ENCODE measurements at places on chromosomes 7 and 10. TPM values are rescaled to one million over a fixed set of nuclear protein-coding genes. Genes with fewer than 3 reads are reported as not detected.
A peak's percentile ranks its signal among the peaks of the same experiment; 100 is the strongest.

- DNase-seq: no peak
Measured at GRCh38 chr10:58625070-58625469, 112.4 kb downstream of the BICC1 start.

DNA sequence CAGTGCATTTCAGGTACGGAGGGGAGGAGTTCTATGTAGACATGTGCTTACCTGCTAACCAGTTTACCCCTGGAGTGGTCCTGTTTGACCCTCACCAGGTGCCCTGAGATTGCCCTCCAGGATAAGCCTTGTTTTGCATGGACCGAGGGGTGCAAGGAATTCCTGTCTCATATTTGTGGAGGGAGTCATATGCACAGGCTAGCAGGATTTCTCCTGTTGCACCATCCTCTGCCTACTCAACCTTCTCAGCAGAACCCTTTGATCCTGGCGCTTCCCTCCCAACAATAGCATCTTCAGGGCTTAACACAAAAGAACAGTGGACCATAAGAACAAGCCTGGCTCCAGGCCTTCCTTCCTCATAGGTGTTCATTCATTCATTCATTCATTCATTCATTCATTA lies 7.2 kb downstream of the TRPV6 start:
- no peak for DNase-seq

- no peak for DNase-seq
Measured at GRCh38 chr7:159140170-159140910, 4.3 kb downstream of the VIPR2 start.

The SPAG6 gene
- total RNA-seq: not detected

The PLXDC2 gene
- 75.2 TPM for total RNA-seq

- DNase-seq: no peak
Measured at GRCh38 chr10:75643944-75644692, 212.7 kb downstream of the LRMDA start.

DNA sequence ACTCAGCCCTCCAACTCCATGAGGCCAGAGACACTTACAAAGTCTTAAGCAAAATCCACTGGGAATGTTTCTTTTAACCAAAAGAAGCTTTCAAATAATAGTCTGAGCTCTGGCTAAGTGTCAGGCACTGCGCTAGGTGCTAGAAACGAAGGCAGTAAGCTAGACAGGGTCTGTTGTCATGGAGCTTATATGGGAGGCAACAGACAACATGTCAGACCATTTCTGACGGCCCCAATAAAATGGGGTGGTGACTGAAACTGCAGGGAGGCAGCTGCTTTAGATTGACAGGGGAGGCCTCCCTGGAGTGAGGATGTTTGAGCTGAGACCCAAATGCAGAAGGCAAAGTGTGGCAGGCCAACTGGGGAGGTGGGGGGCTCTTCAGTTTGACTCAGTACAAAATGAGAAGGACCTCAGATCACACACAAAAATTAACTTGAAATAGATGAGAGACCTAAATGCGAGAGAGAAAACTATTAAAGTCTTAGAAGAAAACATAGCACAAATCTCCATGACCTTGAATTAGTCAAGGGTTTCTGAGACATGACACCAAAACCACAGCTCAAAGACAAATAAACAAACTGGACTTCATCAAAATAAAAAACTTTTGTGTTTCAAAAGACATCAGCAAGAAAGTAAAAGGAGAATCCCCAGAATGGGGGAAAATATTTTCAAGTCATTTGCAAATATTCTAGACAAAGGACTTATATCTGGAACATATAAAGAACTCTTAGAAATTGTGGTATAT lies 40.6 kb downstream of the SH3PXD2A start:
- no peak for DNase-seq

DNA sequence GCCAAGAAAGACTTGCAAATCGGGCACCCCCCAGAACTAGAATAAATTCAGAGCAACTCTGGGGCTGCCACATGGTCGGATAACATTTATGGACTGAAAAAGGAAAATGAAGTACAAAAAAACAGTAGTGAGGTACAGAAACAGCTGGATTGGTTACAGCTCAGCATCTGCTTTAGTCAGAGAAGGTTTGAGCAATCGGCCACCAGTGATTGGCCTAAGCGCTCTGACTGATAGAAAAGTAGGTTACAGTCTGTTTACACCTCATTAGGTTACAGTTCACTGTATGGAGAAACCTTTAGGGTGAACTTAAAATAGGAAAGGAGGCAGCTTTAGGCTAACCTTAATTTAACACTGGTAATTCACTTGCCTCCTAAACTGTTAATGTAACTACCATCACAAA lies 102.0 kb upstream of the DKK1 start:
- no peak for DNase-seq

The ANK3 gene
- 9.3 TPM for total RNA-seq

DNA sequence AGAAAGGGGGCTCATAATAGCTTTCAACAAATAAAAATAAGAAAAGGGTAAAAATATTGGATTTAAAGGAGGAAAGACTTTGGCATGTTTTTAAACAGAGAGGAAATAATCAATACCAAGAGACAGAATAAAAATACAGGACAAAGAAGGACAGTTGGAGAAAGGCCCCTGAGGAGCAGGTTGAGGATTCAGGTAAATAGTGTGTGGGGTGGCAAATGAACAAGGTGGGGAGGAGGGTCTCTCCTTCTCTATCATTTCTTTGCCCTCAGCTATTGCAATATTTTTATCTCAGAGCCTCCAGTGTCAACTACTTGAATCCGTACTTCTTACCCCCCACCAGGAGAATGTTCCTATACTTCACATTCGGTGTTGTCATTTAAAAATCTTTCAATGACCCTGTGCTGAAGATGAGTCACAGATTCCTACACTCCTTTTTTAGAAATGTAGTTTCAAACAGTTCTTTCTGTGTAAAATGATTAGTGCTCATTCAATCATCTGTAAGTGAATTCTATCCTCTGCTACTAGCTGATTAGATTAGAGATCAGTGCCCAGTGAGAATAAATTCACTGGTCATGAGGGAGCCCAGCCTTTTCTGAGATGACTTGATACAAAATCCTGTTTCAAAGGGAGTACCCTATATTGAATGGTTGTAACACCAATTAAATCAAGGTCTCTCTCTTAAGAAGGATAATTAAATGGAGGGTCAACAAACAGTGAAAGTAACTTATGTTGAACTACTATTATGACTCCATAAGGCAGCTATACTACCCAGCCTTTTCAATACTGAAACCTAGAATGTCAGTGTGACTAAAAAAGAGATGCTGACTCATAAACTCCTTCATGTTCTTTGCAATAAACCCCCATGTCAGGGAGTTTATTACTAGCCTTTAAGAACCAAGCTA lies 50.4 kb upstream of the WNT16 start:
- DNase-seq: no peak

GRCh38 chr7:29063236-29063635 lies 83.1 kb downstream of the CPVL start:
- DNase-seq: no peak

GRCh38 chr7:107610323-107610722 lies 30.3 kb downstream of the BCAP29 start:
- DNase-seq: no peak

GRCh38 chr10:62961951-62962523 lies 145.9 kb upstream of the EGR2 start:
- DNase-seq: no peak

GRCh38 chr10:97499561-97500296 lies 1.0 kb downstream of the UBTD1 start:
- peak; percentile 74 for DNase-seq

DNA sequence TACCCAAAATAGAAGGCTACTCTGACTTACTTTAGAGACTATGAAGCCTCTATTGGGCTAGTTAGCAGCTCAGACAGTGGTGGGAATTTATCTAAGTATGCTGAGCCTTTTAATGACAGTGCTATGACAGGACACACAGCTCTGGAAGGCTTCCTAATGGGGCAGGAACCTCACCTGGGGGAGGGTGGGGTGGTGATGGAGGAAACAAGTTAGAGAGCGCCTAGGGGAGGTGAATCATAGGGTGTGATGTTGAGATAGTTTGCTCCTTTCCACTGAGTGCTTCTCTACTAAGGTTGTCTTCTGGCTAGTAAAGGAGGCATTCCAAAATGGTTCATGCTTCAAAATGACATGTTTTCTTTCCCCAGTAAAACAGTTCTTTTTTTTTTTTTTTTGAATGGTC lies 42.1 kb downstream of the PPP1R9A start:
- no peak for DNase-seq

DNA sequence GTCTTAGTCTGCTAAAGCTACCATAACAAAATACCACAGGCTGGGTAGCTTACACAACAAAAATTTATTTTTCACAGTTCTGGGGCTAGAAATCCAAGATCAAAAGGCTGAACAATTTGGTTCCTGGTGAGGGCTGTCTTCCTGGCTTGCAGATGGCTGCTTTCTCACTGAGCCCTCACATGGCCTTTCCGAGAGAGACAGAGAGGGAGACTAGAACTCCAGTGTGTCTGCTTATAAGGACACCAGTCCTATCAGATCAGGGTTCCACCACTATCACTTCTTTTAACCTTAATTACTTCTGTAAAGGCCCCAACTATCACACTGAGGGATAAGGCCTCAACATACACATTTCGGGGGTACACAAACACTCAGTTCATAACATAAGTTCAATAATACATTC lies 527.4 kb upstream of the VSTM2A start:
- DNase-seq: no peak

GRCh38 chr7:111568870-111569462 lies 6.7 kb upstream of the IMMP2L start:
- no peak for DNase-seq

The PRTFDC1 gene
- total RNA-seq: 30.9 TPM

DNA sequence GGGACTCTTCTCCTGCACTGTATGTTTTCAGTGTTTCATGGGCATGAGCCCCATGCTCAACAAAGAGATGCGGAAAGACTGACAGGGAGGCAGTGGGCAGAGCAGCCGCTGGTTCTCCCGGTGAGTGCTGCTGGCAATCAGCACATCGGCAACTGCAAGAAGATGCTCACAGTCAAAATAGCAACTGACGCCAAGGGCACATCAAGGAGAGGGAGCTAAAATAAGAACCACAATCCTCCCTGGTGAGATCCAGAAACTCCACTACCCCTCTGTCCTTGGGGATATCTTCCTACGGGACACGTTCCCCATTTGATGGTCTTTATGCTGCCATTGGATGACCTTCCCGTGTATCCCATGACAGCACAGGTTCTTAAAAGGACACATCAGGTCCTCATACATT lies 28.9 kb upstream of the SVIL start:
- DNase-seq: no peak

The FGL2 gene
- 31.3 TPM for total RNA-seq

DNA sequence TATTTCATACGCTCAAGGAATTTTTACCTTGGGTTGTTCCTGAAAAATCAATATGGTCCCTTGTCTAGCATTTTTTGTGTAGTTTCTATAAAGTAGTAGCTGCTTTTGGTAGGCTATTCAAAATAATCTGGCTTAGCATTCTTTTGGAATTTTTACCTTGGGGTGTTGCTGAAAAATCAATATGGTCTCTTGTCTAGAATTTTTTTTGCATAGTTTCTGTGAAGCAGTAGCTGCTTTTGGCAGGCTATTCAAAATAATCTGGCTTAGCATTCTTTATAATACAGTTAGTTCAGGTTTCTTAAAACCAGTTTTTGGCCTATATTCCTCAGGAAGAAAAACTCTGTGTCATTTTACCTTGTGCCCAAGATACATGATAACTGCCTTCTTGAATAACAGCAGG lies 301.9 kb downstream of the SUGCT start:
- DNase-seq: no peak
